Activated naive CD4-positive, alpha-beta T cell (primary cell): ENCODE measurements at places on chromosomes 5 and 9.
A peak's percentile ranks its signal among the peaks of the same experiment; 100 is the strongest.

DNA sequence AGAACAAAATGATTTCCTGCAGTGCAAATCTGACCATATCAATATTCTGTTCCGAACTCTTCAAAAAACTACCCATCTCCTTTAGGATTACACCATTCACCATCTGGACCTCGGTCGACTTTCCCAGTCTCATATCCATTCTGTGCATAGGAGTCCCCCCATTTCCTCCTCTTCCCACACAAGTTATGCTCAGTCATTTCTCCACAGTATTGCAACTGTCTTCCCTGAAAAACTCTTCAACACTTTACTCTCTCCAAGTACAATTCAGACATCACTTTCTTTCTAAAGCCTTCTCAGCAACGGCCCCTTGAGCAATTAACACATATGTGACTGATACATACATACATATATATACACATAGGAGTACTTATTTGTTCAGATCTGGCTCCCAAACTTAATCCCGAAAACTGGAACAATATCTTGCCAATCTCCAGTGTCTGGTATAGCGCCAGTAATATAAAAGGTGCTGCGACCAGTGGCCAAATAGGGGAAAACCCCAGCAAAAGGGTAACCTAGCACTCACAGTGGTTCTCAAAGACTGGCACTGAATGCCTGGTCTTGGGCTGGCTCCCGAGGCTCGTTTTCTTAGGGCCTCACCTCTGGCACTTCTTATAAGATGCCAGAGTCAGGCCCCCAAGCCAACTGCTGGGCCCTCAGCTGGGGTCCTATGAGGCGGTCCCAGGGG is 629 bp downstream of the ZBTB26 start:
- DNase-seq = no peak

DNA sequence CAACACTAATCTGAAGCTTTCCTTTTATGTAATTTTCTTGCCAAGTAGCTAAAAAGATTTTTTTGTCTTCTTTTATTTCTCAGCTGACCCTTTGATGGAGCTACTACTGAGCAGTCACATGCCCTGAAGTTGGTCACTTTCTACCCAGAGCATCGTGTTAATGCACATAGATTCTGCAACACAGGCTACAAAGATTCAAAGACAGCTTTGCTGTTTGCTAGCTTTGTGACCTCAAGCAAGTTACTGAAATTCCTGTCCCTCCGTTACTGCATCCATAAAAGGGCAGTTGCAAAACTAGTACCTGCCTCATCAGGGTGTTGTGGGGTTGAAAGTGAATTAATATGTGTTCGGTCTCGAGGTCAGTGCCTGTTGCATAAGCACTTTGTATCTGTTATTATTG is 179.9 kb downstream of the GAS1 start:
- DNase-seq = no peak

- DNase-seq = no peak
Measured at GRCh38 chr9:92807031-92807756, 42.6 kb upstream of the BICD2 start.

GRCh38 chr5:174528821-174529544 is 195.4 kb upstream of the MSX2 start:
- DNase-seq = no peak

DNA sequence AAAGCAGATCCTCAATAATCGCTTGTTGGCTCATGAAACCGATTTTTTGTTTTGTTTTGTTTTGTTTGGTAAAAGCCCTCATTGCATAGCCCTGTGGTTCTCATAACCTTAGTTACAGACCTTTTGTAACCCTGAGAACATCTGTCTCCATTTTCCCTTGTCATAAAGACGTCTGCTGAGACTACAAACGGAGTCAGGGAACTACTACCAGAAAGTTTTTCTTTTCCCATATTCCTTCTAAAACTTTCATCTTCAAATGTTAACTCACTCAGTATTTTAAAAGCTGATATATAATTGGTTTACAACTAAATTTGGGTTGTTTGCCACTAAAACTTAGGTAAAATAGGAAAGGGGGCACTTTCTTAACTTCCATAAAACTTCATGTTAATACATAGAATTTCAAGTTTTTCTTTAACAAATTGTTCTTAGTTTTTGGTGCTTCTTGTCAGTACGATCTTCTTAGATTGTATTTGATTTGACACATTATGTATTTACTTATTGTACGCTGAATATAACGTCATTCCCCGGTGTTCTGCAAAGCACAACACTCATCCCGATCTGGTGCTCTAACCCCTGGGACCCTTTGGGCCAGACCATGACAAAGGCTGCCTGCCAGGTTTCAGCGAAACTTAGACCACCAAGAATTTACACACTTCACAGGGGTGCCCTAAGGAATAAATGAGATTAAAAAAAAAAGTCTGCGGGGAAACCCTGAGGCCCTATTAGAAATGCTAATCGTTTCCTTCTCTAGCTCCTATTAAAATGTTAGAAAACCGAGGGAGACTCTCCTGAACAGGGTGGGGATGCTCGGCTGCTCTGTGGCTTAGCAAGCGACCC is 1.1 kb upstream of the ANP32B start:
- no peak for DNase-seq

DNA sequence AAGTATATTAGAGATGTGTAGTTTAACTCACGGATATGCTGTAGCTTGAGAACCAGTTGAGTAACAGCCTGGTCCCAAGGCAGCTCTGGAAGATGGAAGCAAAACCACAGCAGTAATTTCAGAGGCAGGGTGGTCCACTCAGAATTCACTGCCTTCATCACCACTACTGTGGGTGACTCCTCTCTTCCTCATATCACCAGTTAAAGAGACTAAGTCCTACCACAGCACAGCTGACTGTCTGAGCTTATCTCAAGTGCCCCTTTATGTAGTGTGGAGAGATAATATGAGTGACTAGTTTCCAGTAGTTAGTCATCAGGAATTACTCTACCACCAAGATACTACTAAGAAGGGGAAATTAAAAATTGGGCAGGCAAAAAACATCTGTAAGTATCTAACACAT is 1571.2 kb upstream of the C9orf72 start:
- no peak for DNase-seq

GRCh38 chr9:127955294-127956015 is 17.8 kb upstream of the DPM2 start:
- DNase-seq = peak; percentile 33

GRCh38 chr9:98109052-98109451 is 10.0 kb downstream of the TRIM14 start:
- no peak for DNase-seq

- no peak for DNase-seq
Measured at GRCh38 chr5:35356725-35357124, 126.4 kb upstream of the PRLR start.

GRCh38 chr9:130918101-130918825 is 20.8 kb downstream of the FIBCD1 start:
- no peak for DNase-seq

DNA sequence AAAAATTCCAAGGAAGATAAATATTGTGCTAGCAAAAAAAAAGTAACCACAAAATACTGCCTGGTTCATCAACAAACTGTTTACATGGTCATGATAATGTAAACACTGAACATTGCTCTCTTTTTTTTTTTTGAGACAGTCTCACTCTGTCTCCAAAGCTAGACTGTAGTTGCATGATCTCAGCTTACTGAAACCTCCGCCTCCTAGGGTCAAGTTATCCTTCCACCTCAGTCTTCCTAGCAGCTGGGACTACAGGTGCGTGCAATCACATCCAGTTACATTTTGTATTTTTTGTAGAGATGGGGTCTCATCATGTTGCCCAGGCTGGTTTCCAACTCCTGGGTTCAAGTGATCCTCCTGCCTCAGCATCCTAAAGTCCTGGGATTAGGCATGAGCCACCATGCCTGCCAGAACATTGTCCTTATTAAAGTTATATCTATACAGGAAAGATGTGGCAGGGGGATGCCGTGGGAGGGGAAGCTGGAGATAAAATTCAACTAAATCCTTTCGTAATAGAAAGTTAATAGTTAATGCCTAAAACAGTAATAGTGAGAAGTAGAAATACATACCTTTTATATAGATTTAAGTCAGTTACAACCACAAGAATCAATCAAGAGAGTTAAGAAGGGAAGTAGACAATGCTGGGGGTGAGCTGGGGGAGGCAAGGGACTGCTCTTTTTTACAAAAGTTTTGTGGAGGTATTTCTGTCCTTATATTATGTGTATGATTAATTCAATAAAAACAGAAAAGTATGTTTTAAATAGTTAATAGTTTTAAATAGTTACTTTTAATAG is 52.3 kb downstream of the RGMB start:
- no peak for DNase-seq

DNA sequence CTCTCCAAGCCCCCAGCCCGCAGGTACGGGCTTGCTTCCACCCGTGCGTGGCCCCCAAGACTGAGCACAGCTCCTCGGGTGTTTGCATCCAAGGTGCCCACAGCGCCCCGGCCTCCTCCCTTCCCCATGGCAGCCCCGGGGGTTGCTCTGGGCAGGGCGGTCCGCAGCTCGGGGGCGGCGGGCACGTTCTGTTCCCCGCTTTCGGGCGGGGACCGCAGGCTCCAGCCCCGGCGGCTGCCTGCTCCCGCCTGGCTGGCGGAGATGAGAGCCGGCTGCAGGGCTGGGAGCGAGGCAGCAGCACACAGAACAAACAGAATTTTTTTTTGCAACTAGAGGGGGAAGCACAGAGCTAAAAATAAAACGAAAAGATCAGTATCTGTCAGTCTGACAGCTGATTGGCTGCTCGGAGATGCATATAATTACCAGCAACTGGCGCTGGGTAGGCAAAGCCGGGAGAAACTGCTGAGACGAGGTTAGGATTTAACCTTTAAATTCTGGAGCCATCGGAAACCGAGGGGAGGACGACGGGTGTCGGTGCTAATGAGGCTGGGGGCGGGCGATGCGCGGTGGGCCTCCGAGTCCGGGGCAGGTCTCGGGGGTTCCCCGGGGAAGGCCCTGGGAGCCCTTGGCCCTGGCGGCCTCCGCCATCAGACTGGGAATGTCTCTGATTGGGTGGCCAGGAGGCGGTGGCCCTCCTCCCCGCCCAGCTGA is 142.7 kb upstream of the IER5L start:
- peak; percentile 24 for DNase-seq

GRCh38 chr5:163718272-163718671 is 212.9 kb downstream of the MAT2B start:
- DNase-seq = no peak

GRCh38 chr9:105864248-105864898 is 170.0 kb downstream of the TMEM38B start:
- no peak for DNase-seq

DNA sequence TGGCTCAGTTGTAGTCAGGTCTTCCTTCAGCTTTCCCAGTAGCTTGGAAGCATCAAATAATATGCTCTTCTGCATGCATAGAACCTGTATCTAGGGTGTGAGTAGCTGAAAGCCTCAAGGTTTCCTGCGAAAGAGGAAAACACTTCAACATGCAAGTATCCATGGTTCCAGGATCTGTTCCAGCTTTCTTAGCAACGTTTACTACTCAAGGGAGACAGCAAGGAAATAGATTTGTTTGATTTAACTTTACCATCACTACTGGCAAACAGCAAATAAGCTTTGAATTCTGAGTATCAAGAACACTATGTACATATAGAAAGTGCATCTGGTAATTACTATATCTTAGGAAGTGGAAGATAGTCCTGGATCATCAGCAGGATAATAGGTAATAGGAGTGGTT is 341.0 kb downstream of the PRR16 start:
- no peak for DNase-seq

- no peak for DNase-seq
Measured at GRCh38 chr5:155728146-155728856, 598.7 kb upstream of the SGCD start.
